Neuronal stem cell (in vitro differentiated cells): ENCODE measurements at places on chromosomes 3 and 15.

GRCh38 chr3:162103808-162104207, 607.2 kb downstream of the OTOL1 start:
- no peak for DNase-seq

DNA sequence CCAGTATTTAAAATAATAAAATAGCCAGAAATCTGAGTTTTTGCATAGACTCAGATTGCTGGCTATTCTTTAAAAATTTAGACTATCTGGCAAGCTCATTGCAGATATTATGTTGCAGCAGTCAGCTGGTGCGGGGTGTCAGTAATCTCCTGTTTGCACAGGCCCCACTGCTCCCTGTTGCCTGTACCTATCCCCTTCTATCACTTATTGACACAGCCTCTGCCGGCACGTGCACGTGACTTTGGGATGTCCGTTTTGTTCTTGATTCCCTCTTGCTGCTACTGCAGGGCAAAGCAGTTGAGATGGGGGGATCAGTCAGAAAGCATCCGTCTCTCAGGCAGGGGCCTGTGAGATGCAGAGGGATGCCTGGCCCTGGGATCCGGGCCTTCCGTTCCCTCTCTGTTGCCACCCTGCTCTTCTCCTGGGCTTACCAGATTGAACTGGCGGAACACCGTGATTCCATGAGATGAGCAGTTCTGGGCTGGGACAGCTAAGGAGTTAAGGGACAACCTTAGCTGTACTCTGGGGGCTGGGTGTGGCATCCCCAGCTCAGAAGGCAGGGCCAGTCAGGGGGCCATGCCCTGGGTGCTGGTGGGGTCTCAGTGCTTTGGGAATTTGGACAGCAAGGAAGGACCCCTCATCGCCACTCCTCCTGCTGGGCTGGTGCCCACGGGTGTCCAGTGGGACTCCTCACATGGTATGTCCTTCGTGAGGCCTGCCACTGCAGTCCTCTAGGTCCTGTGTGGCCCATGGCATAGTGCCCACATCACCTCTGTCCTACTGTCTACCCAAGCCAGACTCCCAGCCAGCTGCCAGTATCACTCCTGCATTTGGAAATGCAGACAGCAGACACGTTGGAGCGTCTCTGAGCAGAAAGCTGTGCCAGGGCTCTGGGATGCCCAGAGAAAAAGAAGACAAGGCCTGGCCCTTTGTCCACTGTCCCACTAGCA, 11.8 kb downstream of the MRAS start:
- DNase-seq: no peak

GRCh38 chr3:142819179-142819578, 69.7 kb downstream of the PCOLCE2 start:
- DNase-seq: no peak

DNA sequence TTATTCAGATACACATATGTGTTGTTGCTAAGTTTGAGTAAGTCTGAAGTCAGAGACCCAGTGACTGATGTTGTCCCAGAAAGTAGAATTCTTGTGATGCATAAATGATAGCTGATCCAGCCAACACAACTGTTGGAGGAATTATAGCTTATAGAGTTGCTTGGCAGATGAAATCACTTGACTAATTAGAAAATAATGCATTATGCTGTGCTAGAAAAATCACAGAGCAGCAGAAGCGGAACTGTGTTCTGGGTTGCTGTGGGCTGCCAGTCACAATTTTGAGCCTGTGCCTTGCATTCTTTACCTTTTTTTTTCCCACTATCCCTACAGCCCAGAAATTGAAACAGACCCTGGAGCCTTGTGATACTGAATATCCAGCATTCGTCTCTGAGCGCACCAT, 90.0 kb upstream of the LRTM1 start:
- no peak for DNase-seq

DNA sequence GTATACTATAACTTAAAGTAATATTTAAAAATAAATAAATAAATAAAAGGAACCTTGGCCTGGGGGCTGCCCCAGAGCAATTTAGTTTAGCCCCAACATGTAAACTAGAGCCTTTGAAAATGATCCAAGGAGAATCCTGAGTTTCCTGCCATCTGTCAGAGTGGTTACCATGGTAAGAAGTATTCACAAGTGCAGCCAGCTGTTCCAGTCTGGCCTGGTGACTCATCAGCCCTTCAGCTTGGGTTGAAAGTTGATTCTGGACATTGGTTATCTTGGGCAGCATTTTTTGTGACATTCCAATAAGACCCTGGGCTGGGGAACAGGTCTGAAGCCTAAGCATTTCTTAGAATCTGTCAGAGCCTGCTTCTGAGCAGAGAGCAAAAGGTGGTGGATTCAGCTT, 72.7 kb upstream of the LRTM1 start:
- no peak for DNase-seq

DNA sequence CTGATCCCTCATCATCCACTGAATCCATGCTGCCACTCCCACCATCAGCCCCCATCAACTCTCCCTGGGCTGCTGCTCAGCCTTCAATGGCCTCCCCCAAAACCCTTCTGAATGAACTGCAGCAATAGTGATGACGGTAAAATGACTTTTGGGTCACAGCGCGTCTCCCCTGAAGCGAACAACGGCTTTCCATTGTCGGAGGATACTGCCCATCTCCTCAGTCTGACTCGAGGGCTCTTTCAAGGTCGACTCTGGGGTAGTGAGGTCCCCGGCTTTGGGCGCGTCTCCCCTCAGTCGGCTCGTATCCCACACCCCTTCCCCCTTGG, 57.2 kb upstream of the ZBTB38 start:
- no peak for DNase-seq

DNA sequence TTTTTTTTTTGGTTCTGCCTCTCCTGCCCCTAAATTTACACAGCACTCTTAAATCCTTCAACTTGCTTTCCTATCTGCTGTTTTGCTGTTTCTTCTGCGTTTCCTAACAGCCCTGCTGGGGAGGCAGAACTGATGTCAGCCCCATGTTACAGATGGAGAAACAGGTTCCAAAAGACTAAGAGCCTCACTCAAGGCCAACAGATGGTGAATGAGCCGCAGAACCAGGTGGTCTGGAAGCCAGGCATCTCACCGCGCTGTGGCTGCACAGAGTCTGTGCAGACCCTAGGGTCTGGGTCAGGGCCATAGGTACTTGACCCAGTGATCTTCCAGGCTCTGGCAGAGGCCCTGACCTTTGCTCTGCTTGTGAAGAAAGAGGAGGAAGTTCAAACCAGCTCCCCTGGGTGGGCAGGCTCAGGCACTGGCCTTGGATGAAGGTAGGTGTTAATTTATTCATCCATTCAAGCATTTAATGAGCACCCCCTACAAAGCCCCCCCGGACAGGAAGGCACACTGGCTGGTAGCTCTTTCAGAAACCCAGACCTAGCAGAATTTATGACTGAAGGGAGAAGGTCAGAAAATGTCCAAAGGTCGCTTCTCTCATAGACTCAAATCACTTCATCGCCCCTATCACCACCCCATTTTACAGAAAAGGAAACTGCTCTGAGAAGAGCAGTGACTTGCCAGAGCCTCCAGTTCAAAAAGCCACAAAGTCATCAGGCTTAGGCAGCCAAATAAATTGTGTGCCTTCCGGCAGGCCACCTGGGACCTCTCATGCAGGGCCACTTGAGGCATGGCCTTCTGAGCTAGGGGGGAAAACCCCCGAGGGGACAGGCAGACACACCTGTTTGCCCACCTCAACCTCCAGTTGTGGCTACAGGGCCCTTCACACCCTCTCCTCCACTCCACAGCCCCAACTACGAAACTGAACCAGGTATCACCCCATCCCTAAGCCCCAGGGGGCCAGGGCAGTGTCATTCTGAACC, 2.7 kb downstream of the CHDH start:
- DNase-seq: no peak

GRCh38 chr3:38170722-38171121, 5.4 kb downstream of the OXSR1 start:
- no peak for DNase-seq

DNA sequence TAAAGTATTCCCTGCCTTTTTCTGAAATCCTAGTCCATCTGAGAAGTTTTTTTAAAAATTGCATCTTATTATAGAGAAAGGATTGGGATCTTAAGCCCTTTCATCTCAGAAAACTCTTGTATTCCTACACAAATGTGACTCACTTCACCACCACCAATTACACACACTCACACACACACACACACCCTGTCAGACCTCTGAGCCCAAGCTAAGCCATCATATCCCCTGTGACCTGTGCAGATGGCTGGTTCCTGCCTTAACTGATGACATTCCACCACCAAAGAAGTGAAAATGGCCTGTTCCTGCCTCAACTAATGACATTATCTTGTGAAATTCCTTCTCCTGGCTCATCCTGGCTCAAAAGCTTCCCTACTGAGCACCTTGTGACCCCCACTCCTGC, 1181.9 kb downstream of the ROBO2 start:
- DNase-seq: no peak

DNA sequence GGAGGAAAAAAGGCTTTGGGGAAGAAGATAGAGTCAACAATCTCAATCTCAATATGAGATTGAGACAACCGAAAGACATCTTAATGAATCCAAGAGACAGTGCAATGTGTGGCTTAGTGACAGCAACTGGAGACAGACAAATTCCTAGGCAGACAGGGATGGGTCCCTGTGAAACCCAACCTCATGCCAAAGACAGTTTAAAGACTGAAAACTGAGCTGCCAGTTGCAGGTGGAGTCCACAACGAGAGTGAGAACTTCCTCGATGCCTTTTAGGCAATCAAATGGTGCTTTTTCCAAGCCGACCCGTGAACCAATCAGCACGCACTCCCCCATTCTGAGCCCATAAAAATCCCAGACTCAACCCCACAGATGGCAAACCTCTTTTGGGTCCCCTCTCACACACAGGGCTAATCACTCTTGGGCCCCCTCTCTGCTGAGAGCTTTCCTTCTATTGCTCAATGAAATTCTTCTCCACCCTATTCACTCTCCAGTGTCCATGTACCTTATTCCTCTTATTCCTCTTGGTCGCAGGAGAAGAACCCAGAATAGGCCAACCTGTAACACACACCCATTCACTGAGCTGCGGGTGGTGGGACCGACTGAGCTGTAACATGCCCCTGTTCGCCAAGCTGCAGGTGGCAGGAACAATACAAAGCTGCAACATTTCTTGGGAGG, 34.8 kb downstream of the ZMAT3 start:
- DNase-seq: no peak

DNA sequence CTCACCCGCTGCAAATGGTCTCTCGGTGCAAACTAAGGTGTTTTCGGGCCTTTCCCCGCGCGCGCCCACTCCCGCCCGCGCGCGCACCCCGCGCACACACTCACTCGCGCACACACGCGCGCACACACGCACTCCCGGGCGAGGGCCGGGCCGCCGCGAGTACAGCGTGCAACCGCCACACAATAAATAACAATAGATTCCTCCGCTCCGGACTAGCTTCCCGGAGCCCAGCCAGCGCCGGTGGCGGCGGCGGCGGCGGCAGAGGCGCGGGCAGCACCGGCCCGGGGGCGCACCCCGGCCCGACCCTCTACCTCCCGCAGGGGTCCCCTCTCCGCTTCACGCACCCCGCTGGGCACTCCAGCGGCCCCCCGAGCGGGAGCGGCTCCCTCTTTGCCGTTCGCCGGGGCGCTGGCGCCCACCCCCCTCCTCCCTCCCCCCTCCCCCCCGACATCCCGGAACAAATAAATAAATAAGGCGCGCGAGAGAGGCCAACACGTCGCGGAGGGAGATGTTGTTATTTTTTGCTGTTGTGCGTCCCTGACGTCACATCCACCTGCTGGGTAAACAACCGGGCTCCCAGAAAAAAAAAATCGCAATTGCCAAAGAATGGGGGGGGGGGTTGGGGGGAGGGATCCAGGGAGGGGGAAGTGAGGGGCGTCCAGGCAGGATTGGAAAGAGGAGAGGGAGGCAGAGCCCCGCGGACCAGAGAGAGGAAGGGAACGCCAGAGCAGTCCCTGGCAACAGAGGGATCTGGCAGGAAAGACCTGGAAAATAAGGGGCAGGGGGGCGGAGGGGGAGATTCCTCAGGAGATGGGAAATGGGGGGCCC, at the start of gene FOXP1:
TSS of gene FOXP1 (minus strand) at position 163 of the 828 bp plus-strand sequence. CDS start 385,347 bp downstream, outside the sequence.
- DNase-seq: peak; percentile 89

GRCh38 chr3:172231318-172231901, 192.0 kb downstream of the FNDC3B start:
- no peak for DNase-seq

GRCh38 chr15:74127255-74127953, 3.0 kb upstream of the ISLR2 start:
- peak; percentile 91 for DNase-seq

GRCh38 chr15:58438956-58439355, 7.2 kb downstream of the LIPC start:
- peak; percentile 12 for DNase-seq

DNA sequence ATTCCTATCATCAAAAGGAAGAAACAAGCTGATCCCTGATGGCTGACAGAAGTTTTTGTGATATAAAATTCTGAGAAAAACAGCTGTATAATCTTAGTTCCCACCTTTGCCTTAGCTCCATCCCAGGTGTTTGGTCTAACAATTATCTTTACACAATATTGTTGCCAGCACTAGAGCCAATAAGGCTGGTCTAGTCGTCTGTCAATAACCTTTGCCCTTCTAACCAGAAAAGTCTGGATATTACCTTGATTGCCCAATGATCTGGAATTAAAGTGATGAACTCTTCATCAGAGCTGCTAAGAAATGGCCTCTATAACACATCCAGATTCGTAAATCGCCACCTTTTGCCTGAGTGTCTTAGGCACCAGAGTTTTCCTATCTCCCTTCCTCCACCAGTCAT, 98.4 kb downstream of the FMN1 start:
- no peak for DNase-seq

- DNase-seq: no peak
Observed at GRCh38 chr3:16533928-16534574, 20.6 kb upstream of the RFTN1 start.

GRCh38 chr15:82551646-82552247, 11.5 kb upstream of the RPS17 start:
- DNase-seq: no peak

DNA sequence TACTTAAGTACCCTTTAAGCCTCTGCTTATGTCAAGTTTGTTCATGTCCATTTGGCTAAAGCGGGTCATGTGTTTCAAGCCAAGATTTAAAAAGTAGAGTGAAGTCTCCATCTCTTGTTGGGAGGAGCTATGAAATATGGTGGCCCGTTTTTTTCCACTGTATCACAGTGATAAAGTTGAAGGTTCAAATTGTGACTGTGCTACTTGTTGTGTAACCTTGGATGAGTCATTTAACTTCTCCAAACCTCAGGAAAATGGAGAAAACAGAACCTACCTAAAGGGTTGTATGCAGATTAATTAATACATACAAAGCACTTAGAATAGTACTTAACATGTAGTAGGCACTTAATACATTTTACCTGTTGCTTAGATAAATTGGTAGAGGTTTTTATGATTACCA, 43.4 kb downstream of the SNAPC5 start:
- DNase-seq: no peak

GRCh38 chr3:23422517-23422851, 219.4 kb downstream of the UBE2E2 start:
- DNase-seq: no peak

GRCh38 chr3:106299300-106300098, 430.7 kb upstream of the CBLB start:
- no peak for DNase-seq

GRCh38 chr15:52559575-52559974, 9.3 kb downstream of the ARPP19 start:
- DNase-seq: no peak

GRCh38 chr3:17605032-17605431, 137.4 kb downstream of the TBC1D5 start:
- no peak for DNase-seq
